ENCODE measurements at places on chromosomes 4 and X.

GRCh38 chr4:65917486-65917885, 247.2 kb upstream of the EPHA5 start:
- no peak for DNase-seq

DNA sequence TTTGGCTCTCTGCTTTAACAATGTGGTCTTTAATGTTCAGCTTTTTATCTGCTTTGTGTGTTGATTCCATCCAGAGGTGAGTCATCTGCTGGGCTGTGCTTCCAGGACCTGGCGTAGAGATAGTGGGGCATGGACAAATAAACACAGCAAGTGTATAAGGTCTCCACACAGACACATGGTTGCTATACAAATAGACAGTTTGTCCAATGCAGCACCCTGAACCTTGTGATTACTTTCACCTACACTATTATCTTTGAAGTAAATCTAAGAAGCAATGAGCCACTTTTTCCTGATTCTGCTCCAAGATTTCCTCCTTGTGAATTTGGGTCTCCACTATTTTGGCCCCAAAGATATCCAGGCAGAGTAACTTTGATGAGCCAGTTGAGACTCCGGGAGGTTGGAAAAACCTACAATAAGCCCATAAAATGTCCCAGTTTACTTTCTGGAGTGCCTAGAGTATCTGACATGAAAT, 12.1 kb downstream of the PPARGC1A start:
- no peak for DNase-seq

GRCh38 chr4:152665691-152666395, 14.0 kb downstream of the TMEM154 start:
- no peak for DNase-seq

- DNase-seq: no peak
Measured at GRCh38 chr4:124941267-124941666, 228.7 kb upstream of the ANKRD50 start.

- no peak for DNase-seq
Measured at GRCh38 chr4:35884714-35885480, 359.4 kb downstream of the ARAP2 start.

DNA sequence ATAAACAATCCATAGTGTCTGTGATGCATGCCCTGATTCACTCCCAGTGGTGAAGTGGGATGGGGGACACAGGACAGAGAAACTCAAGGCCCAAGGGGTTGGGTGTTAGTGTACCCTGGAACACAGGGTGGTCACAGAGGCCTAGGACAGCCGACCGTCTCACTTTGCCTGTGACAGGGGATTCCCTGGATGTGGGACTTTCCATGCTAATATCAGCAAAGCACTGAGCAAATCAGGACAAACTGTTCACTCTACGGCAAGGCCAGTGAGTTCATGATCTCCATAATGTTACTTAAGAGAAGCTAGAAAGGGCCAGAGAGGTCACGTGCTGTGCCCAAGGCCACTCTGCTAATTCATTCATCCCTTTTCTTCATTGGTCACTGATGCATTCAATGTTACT, 158.7 kb upstream of the RBPJ start:
- no peak for DNase-seq

GRCh38 chr4:28883211-28883610, 1837.0 kb upstream of the PCDH7 start:
- no peak for DNase-seq

DNA sequence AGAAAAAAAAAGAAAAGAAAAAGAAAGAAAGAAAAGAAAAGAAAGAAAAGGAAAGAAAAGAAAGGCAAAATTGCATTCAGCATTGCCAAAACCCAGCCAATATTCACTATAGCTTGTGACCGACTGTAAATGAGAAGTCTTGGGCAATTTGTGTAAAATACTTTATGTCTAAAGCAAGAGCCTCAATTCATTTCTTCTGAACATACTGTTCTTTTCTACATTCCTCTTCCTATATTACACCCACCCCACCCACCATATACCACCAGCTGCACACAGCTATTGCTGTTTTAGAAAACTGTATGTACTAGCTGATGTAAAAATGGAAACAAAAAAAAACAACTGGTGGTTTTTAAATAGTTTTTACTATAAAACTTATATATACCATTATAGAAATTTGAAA, 156.9 kb upstream of the TTC29 start:
- no peak for DNase-seq
